ENCODE measurements at places on chromosomes 5 and 9. TPM values are rescaled to one million over a fixed set of nuclear protein-coding genes. Genes with fewer than 3 reads are reported as not detected.

Gene DPYSL3
- 32.2 TPM for total RNA-seq

DNA sequence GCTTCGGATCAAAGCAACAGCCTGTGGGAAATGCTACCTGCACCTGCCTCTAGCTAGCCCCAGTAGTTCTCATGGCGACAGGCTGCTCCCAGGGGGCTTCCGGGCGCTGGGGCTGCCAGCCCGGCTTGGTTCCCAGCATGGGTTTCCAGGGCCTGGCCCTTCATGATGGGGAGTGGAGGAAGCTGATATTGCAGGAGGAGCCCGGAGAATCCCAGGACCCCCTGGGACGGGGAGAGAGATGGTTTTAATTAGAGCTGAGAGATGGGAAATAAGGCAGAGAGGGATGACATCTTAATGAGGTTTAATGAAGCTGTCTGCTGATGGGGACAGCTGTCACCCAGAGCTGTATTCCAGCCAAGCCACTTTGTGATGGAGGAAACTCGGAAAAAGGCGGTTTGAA, 78.6 kb downstream of the CFAP77 start:
- H3K27me3 ChIP-seq = peaks cover 40% of the 10 kb centered on the region
- H3K4me3 ChIP-seq = no peak overlapping the region
- no peak overlapping the region for H3K27ac ChIP-seq

DNA sequence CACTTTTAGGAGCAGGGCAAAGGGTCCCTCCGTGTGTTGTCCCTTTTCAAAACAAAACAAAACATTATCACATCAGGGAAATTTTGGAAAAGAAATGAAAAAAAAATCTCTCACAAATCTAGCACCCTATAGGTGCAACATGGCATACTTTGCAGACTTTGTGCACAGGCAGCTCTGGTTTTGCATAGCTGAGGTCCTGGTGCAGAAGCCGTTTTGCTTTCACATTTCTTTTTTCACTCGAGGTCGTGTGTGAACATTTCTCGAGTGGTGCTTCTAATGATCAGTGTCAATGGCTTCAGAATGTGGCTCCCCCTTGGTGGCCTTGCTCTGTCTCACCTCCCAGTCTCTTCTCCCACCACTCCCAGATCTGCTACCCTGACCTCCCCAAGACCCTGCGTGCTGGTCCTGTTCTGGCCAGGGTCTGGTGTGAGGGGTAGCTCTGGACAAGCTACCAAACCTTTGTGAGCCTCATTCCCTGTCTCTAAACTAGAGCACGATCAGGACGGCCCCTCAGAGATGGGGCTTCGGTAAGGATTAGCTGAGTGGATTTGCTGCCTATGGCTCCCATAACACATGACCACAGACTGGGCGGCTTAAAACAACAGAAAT, 258.0 kb downstream of the NSG2 start:
- no peaks in the 10 kb centered on the region for H3K4me1 ChIP-seq
- no peak overlapping the region for H3K4me3 ChIP-seq
- no peak overlapping the region for H3K27ac ChIP-seq
- no peaks in the 10 kb centered on the region for H3K36me3 ChIP-seq
- H3K27me3 ChIP-seq = no peaks in the 10 kb centered on the region
- no peak for DNase-seq

DNA sequence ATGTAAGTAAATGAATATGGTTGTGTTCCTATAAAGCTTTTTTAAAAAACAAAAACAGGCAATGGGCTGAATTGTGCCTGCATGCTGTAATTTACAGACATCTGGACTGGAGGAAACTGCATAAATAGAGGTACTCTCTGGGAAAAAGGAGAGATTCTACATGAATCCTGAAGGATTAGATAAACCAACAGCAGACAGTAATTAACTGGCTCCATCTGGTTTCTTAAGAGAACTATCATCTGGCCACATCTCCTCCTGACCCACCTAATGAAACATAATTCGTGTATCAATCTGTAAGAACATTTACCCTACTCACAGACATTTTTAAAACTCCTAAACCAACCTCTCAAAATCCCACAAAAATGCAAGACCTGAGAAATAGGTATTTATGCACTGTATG, 528.1 kb upstream of the ST8SIA4 start:
- no peaks in the 10 kb centered on the region for H3K4me1 ChIP-seq
- no peaks in the 10 kb centered on the region for H3K36me3 ChIP-seq
- H3K27me3 ChIP-seq = no peaks in the 10 kb centered on the region
- no peak overlapping the region for H3K27ac ChIP-seq
- no peak for DNase-seq
- no peak overlapping the region for H3K4me3 ChIP-seq

- DNase-seq = no peak
- no peaks in the 10 kb centered on the region for H3K4me1 ChIP-seq
- no peaks in the 10 kb centered on the region for H3K27me3 ChIP-seq
- no peaks in the 10 kb centered on the region for H3K36me3 ChIP-seq
Observed at GRCh38 chr9:86670536-86670935, 276.8 kb downstream of the GAS1 start.

Data from gastrocnemius medialis (tissue), 4 donors.